ENCODE measurements at places on chromosomes 6 and 20.

- no peak overlapping the region for H3K4me3 ChIP-seq
- H3K4me1 ChIP-seq: peaks cover 8% of the 10 kb centered on the region
- no peaks in the 10 kb centered on the region for H3K27me3 ChIP-seq
- H3K27ac ChIP-seq: no peak overlapping the region
- H3K36me3 ChIP-seq: no peaks in the 10 kb centered on the region
- no peak for DNase-seq
These were observed 219.6 kb downstream of the CD83 start for GRCh38 chr6:14337152-14337551.

DNA sequence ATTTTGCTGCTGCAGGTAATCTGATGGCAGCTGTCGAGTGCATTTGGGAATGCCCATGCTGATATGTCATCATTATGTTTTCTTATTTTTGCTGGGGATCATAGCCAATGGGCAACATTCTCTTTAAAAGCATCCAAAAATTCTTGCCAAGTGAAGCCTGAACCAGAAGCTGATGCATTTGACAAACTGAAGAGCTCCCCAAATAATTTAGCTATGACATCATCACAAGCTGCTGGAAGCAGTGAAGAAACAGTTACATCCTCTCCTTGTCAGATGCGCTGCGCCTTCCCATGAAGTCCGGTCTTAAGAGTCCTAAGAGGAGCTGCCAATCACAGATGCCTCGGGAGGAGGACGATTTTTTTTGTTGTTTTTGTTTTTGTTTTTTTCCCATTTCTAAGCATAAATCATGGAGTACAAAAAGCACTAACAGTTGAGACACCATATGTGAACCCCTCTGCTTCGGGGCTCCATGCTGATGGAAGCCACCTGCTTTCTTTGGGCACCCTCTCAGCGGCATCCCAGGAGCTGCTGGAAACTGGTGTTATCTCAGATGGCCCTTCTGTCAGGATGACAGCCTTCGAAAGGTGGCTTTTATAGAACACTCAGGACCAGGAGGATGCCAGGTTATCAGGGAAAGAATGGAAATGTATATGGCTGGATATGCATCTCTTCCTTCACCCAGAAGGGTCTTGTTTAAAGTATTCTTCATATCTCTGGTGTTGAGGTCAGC lies 56.1 kb upstream of the FOXQ1 start:
- DNase-seq: no peak
- no peaks in the 10 kb centered on the region for H3K4me1 ChIP-seq

GRCh38 chr6:144223686-144224085 lies 61.4 kb upstream of the UTRN start:
- no peak overlapping the region for H3K4me3 ChIP-seq
- no peaks in the 10 kb centered on the region for H3K4me1 ChIP-seq
- no peaks in the 10 kb centered on the region for H3K27me3 ChIP-seq
- no peaks in the 10 kb centered on the region for H3K36me3 ChIP-seq
- no peak for DNase-seq
- no peak overlapping the region for H3K27ac ChIP-seq

DNA sequence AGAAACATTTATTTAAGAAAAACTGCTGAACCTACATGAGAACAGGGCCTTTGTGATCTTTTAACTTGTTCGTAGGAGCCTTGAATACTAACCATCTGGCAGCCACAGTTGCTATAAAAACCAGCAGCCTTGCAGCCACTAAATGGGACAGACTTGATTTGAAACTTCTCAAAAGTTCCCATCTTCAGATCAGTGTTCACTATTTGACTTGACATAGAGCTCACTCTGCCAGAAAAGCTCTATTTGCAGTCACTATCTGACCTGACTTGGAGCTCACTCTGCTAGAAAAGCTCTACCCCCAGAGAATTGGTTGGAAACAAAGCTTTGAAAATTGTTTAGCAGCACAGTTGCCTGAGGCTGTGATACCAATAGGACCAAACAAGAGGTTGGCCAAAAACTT lies 119.3 kb upstream of the F13A1 start:
- H3K36me3 ChIP-seq: no peaks in the 10 kb centered on the region
- DNase-seq: no peak
- no peaks in the 10 kb centered on the region for H3K4me1 ChIP-seq

GRCh38 chr20:50172347-50173013 lies 18.1 kb upstream of the CEBPB start:
- DNase-seq: peak; percentile 98
- H3K27ac ChIP-seq: peak overlapping the region; percentile 2

- no peaks in the 10 kb centered on the region for H3K27me3 ChIP-seq
- peaks cover 19% of the 10 kb centered on the region for H3K4me1 ChIP-seq
- no peak for DNase-seq
These were observed 122.3 kb downstream of the JARID2 start for GRCh38 chr6:15368186-15368585.

GRCh38 chr6:85419046-85419759 lies 30.7 kb upstream of the NT5E start:
- no peaks in the 10 kb centered on the region for H3K4me1 ChIP-seq
- no peak for DNase-seq
- H3K27ac ChIP-seq: no peak overlapping the region
- H3K4me3 ChIP-seq: no peak overlapping the region
- no peaks in the 10 kb centered on the region for H3K27me3 ChIP-seq
- no peaks in the 10 kb centered on the region for H3K36me3 ChIP-seq

- H3K4me3 ChIP-seq: no peak overlapping the region
- H3K36me3 ChIP-seq: no peaks in the 10 kb centered on the region
- H3K27ac ChIP-seq: no peak overlapping the region
- H3K4me1 ChIP-seq: no peaks in the 10 kb centered on the region
- no peaks in the 10 kb centered on the region for H3K27me3 ChIP-seq
These were observed 117.6 kb downstream of the JPH2 start for GRCh38 chr20:44069203-44070011.

DNA sequence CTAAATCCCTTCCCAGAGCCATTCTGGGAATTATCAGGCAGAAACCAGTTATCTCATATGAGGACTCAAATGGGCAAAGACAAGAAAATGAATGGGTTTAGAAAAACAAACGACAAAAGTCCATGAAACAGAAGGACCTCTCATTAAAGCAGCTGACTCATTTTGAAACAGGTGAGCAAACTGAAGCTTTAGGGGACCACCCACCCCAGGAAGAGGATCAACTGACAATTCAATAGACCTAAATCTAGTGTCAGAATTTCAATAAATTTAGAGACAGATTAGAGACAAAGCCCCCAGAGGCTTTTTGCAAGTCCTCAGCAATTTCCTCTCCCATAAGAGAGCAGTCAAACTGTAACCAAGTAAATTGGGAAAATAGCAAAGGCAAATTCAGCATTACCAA lies 333.8 kb downstream of the PTPRT start:
- no peaks in the 10 kb centered on the region for H3K4me1 ChIP-seq
- no peaks in the 10 kb centered on the region for H3K27me3 ChIP-seq
- H3K4me3 ChIP-seq: no peak overlapping the region
- H3K27ac ChIP-seq: no peak overlapping the region
- no peaks in the 10 kb centered on the region for H3K36me3 ChIP-seq

- no peaks in the 10 kb centered on the region for H3K4me1 ChIP-seq
- DNase-seq: no peak
- H3K36me3 ChIP-seq: no peaks in the 10 kb centered on the region
These were observed 265.2 kb downstream of the TAF4 start for GRCh38 chr20:61800359-61801064.

- H3K4me1 ChIP-seq: no peaks in the 10 kb centered on the region
- H3K4me3 ChIP-seq: no peak overlapping the region
- no peak overlapping the region for H3K27ac ChIP-seq
- DNase-seq: no peak
- H3K27me3 ChIP-seq: no peaks in the 10 kb centered on the region
- H3K36me3 ChIP-seq: peaks cover 2% of the 10 kb centered on the region
These were observed 129.8 kb upstream of the TIAM2 start for GRCh38 chr6:154865291-154865690.

DNA sequence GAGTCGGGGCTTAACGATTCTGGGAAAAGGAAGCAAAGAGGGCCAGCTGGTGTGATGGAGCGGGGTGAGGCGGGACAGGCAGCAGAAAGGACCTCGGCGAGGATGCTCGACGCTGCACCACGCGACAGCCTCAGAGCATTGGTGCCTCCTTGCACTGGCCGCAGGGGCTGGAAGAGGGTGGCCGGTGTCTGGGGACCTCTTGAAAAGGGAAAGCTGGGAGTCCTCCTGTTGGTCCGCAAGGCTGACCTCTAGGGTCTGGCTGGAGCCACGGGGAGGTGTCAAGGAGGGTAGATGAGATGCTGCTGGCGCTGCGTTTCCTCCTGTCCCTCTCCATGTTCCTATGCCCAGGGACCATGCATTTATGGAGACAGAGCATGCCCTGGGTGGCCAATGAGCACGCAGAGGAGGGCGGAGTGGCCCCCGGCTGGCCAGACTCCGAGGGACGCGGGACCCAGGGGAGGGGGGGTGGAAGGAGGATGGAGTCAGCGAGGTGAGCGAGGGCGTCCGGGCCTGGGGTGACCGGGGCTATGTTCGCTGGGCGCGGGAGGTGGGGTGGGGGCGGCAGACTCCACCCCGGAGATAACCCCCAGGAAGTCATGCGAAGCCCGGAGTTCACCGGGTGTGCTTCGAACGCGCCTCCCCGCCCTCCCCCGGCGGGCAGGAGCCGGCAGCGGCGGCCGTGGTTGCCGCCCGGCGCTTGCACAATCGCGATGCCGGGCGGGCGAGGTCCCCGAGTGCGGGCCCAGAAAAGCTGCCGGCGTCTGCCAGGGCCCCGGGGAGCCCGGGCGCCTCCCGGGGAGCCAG lies at the start of gene CYP24A1:
Gene CYP24A1, minus strand, starts transcription at position 334 of the 804 bp plus-strand sequence. CDS start 407 bp downstream, outside the sequence.
- H3K4me1 ChIP-seq: no peaks in the 10 kb centered on the region
- no peak within 1 kb of the TSS for H3K27ac ChIP-seq
- H3K36me3 ChIP-seq: no peaks in the 10 kb centered on the region
- H3K27me3 ChIP-seq: peaks cover 36% of the 10 kb centered on the region
- H3K4me3 ChIP-seq: peak within 1 kb of the TSS; percentile 84

GRCh38 chr6:85676086-85676729 lies 33.5 kb upstream of the SYNCRIP start:
- H3K4me3 ChIP-seq: peak overlapping the region; percentile 100
- DNase-seq: no peak
- H3K36me3 ChIP-seq: peaks cover 53% of the 10 kb centered on the region
- H3K27me3 ChIP-seq: no peaks in the 10 kb centered on the region
- H3K27ac ChIP-seq: peak overlapping the region; percentile 74
- no peaks in the 10 kb centered on the region for H3K4me1 ChIP-seq

DNA sequence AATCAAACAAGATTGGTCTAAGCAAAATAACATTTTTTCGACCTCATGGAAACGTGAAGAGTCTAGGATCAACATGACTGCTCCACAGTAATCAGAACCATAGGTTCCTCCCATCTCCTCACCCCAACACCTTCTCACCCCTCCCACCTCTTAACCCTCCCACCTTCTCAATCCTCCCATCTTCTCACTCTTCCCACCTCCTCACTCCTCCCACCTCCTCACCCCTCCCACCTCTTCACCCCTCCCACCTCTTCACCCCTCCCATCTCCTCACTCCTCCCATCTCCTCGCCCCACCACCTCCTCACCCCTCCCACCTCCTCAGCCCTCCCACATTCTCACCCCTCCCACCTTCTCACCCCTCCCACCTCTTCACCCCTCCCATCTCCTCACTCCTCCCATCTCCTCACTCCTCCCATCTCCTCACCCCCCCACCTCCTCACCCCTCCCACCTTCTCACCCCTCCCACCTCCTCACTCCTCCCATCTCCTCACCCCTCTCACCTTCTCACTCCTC lies 567.4 kb downstream of the C6orf118 start:
- DNase-seq: peak; percentile 64
- no peak overlapping the region for H3K4me3 ChIP-seq
- H3K4me1 ChIP-seq: no peaks in the 10 kb centered on the region
- peaks cover 20% of the 10 kb centered on the region for H3K36me3 ChIP-seq

DNA sequence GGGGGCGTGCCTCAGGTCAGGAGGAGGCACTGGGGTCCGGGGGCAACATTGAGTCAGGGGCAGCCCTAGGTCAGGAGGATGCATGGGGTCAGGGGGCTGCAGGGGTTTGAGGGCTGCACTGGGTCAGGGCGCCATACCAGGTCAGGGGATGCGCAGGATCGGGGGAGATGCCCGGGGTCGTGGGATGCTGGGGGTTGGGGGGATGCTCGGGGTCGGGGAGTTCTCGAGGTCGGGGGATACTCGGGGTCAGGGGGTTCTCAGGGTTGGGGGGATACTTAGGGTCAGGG lies 727 bp upstream of the EXOC2 start:
- no peaks in the 10 kb centered on the region for H3K27me3 ChIP-seq
- peak overlapping the region; percentile 96 for H3K4me3 ChIP-seq
- H3K36me3 ChIP-seq: peaks cover 5% of the 10 kb centered on the region

- no peak overlapping the region for H3K27ac ChIP-seq
- H3K27me3 ChIP-seq: no peaks in the 10 kb centered on the region
- peaks cover 16% of the 10 kb centered on the region for H3K36me3 ChIP-seq
These were observed 85.4 kb upstream of the MYLIP start for GRCh38 chr6:16043171-16044135.

- no peaks in the 10 kb centered on the region for H3K27me3 ChIP-seq
- no peak overlapping the region for H3K27ac ChIP-seq
- no peak for DNase-seq
- H3K4me1 ChIP-seq: no peaks in the 10 kb centered on the region
- H3K36me3 ChIP-seq: peaks cover 3% of the 10 kb centered on the region
These were observed 12.4 kb upstream of the GMEB2 start for GRCh38 chr20:63639093-63639975.

DNA sequence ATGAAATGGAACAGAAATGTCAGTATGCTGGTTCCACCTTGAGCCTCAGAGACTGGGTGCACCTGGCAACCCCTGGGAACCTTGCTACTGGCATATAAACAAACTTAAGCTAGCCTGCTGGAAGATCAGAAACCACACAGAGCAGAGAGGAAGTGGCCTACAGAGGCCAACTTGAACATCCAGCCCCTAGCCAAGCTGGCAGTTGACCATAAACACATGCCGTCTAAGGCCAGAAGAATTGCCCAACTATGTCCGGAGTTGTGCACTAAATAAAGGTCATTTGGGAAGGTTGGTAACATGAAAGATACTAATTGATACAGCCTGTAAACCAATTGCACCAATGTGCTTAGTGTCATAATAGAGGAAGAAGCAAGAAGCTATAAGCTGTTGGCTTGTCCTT lies 266.6 kb upstream of the BTBD3 start:
- no peak for DNase-seq
- H3K27me3 ChIP-seq: no peaks in the 10 kb centered on the region
- H3K27ac ChIP-seq: no peak overlapping the region
- H3K36me3 ChIP-seq: no peaks in the 10 kb centered on the region
- H3K4me3 ChIP-seq: no peak overlapping the region

DNA sequence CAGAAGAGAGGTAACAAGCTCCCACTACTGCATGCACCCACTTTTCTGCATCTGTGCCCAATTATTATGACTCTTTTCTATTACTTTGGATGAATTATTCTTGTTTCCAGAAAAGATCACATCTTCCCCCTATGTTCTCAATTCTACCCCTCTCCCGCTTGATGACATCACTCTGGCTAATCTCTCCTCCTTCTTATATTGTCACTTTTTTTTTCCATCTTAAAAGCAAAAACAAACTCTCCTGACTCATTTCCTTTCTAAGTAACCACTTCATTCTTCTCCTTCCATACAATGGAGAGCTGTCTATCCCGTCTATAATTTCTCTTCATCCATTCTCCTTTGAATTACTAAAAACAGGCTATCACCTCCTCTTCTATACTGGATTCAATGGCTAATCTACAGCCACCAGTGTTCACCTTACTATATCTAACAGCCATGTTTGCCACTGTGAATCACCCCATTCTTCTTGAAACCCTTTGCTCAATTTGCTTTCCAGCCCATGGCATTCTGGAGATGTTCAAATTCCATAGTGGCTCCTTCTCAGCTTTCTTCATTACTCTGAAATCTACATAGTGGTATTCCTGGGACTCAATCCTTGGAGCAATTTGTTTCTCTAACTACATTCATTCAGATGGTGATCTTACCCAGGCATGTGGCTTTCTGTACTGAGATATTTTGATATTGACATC lies 378.4 kb downstream of the ARHGAP18 start:
- peaks cover 5% of the 10 kb centered on the region for H3K4me1 ChIP-seq
- no peak overlapping the region for H3K27ac ChIP-seq
- H3K4me3 ChIP-seq: no peak overlapping the region
- H3K36me3 ChIP-seq: no peaks in the 10 kb centered on the region
- H3K27me3 ChIP-seq: no peaks in the 10 kb centered on the region
